Stimulated activated CD4-positive, alpha-beta T cell treated with anti-CD3 and anti-CD28 coated beads, Interleukin-12 subunit alpha, Interleukin-12 subunit beta, amount 100 ng/mL, for 4 hours (primary cell): ENCODE measurements at places on chromosomes 7 and 10.

GRCh38 chr10:124168581-124168980 is 75.2 kb upstream of the CHST15 start:
- no peak for DNase-seq

- no peak for DNase-seq
Observed at GRCh38 chr10:73141603-73142002, 26.2 kb downstream of the ECD start.

- peak; percentile 32 for DNase-seq
Observed at GRCh38 chr10:96370584-96371157, 11.9 kb upstream of the OPALIN start.

DNA sequence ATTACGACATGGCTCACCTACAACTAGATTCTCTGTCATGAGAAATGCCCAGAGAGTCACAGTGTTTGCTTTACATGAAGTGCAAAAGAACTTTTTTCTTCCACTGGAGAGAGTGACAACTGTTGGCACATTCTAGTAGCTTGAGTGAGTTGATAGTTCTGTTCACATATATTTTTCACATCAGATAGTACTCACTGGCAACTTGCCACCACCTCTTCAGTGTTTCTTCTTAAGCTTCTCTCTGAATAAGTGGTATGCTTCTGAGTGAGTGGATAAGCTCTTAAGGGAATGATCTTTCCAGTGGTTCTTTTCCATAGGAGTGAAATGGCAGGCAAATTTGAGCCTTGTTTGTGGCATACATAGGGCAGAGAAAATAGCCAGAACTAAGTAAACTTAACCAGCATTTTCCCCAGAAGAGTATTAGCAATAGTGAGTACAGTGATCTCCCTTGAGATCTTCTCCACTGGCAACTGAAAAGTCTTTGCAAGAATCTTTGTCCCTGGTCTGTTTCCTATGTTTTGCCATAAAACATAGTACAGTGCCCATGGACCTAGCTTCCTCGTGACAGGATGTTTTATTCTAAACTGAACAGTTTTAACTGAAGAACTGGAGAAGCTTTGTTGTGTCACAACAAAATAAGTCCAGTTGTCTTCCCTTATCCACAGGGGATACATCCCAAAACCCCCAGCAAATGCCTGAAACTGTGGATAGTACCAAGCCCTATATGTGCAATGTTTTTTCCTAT is 125.4 kb upstream of the CDK13 start:
- DNase-seq: no peak

DNA sequence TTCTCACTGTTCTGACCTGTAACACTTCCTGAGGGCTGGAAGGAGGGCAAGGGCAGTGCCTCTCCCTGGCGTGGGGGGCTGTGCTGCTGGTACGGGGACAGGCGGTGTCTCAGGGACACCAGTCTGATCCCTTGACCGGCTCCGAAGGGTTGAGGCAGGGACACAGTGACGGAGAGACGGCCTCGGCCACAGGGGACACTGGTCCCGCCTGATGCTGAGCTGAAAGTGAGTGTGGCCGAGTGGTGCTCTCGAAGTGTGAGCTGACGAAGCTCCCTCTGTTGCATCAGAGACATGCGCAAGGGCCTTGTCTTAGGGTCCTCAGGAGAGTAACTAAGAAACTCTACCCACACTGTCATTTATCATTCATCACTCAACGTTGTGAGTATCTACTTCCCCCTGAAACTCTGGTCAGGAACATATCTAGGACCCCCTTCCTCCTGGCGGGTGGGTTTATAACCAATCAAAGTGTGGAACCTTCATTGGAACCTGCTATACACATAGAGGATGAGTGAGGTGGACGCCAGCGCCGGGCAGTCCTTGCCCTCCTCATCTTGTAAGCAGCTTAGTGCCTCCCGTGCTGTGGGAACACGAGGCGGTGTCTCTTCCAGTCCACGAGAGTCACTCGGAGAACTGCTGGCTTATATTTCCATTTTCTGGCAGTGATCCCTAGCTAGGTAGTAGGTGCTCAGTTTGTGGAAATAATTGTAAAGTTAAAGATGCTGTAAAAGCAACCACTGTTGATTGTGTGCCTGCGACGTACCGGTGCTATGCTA is 283.1 kb downstream of the DNAJB6 start:
- no peak for DNase-seq

- no peak for DNase-seq
Observed at GRCh38 chr10:45353186-45353585, 20.8 kb upstream of the ALOX5 start.

GRCh38 chr10:5159126-5159525 is 25.8 kb downstream of the AKR1C8 start:
- DNase-seq: no peak

DNA sequence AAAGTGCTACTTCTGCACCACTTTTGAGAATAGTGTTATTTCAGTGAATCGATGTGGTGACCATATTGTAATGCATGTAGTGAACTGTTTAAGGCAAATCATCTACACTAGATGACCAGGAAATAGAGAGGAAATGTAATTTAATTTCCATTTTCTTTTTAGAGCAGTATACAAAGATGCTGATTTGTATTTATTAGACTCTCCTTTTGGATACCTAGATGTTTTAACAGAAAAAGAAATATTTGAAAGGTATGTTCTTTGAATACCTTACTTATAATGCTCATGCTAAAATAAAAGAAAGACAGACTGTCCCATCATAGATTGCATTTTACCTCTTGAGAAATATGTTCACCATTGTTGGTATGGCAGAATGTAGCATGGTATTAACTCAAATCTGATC is 110.4 kb downstream of the CFTR start:
- DNase-seq: no peak

DNA sequence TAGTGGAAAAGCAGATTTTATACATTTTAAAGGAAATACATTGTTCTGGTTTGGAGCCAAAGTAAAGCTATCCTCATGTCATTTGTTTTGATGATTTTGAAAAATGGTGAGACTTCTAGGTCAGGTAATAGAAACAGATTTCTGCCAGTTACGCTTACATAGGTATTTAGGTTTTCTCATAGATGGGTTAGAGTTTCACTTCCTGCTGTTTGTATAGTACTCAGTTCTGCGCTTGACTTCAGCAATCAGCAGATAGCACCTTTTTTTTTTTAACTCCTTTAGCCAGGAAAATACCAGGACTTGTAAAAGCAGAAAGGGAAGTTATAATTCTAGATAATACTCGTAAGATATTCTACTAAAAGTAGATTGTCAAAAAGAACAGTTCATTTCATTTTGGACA is 209.8 kb upstream of the POM121L12 start:
- DNase-seq: no peak

DNA sequence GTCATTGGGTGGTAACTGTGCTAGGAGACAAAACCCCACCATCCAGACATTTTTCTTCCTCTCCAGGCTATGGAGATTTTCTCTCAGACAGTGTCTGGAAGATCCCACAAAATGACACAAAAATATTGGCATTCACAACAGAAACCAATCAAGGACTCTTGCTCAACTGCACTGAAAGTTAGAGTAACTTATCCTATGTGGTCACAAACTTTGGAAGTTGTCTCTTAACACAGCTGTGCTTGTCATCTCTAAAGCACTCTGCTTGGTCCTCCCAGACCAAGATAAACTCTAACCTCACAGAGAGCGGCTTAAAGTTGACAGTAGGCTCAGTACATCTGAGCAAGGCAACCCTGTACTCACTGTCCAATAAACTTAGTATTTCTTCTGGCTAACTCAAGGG is 74.9 kb downstream of the AKR1C4 start:
- DNase-seq: no peak

- DNase-seq: no peak
Observed at GRCh38 chr7:72785166-72785955, 42.6 kb downstream of the TYW1B start.

GRCh38 chr7:52764492-52765169 is 270.8 kb upstream of the POM121L12 start:
- DNase-seq: no peak

- DNase-seq: no peak
Observed at GRCh38 chr7:149873970-149874643, 338 bp downstream of the ATP6V0E2 start.

GRCh38 chr7:19322002-19322401 is 176.8 kb upstream of the FERD3L start:
- no peak for DNase-seq

- DNase-seq: no peak
Observed at GRCh38 chr10:109475711-109476421, 447.4 kb downstream of the XPNPEP1 start.

- DNase-seq: no peak
Observed at GRCh38 chr10:124496150-124496549, 34.5 kb downstream of the LHPP start.

- no peak for DNase-seq
Observed at GRCh38 chr10:51273574-51273973, 199.3 kb downstream of the PRKG1 start.

- DNase-seq: no peak
Observed at GRCh38 chr7:158133515-158134271, 453.9 kb downstream of the PTPRN2 start.

DNA sequence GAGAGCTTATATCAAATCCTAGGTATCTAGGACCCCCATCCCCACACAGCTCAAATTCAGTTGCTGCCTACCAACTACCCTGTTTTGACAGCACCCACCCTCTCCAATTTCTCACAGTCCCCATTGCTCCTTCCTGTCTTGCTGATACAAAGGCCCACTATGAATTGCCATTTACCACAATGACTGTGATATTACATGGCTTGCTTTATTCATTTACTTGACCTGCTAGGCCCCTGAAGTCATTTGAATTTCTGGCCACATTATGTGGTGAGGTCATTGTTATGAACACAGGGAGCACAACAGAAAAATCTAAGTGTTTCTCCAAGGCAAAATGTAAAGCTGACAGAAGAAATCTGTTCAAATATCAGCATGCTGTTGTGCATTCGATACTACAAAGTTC is 101.4 kb downstream of the PPP1R17 start:
- no peak for DNase-seq

- peak; percentile 26 for DNase-seq
Observed at GRCh38 chr10:27223964-27224363, 16.6 kb downstream of the ACBD5 start.

DNA sequence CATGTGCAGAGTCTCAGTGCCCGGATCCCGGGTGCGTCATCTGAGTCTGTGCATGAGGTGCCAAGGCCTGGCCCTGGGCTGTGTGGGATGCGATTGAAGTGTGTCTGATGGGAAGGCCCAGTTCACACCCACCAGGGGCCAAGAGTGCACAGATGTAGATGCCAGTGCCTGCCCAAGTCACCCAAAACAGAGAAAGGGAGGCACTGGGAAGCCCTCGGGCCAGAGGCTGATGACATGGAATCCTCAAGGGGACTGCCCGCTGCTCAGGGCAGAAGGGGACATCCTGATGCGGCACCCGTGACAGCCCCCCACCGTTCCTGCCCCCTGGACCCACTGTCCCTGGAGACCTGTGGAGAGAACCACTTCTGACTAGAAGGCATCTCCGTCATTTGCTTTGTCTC is 72.2 kb upstream of the ZNF479 start:
- no peak for DNase-seq

DNA sequence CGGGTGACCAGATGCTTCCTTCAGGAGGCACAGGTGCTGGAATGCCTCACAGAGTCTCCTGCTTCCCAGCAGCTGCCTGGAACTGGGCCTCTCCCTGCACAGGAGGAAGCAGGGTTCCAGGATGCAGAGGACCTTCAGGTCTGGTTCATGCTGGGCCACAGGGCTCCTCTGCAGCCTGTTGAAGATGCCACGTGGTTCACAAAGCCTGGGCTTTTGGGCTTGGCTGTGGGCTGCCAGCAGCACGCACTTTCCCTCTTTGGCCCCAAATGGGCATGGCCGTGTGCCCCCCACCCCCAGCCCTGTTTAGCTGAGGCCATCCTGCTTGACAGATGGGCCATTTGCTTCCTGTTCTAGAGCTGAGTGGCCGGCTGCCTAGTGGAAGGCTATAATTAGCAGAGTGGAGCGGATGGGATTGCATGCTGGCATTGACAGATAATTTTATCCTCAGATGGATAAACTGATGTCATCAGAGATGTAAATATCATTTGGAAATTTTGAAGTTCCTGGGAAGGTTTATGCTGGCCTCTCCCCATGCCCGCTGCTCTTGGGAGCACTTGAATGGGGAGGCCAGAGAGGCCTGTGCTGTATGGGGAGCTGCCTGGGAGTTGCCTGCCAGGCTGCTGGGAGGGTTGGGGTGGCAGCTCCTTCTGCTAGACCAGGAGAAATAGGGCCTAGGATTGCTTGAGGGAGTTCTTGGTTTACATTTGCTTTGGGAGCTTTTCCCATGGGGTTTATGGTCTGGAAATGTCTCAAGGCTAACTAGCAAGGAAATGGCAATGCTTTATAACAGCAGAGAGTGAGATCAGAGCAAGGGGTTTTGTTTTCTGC is 28.2 kb downstream of the TSPAN15 start:
- no peak for DNase-seq

- DNase-seq: no peak
Observed at GRCh38 chr7:15370441-15370840, 191.4 kb downstream of the AGMO start.

GRCh38 chr7:76257973-76258372 is 44.5 kb upstream of the HSPB1 start:
- no peak for DNase-seq

DNA sequence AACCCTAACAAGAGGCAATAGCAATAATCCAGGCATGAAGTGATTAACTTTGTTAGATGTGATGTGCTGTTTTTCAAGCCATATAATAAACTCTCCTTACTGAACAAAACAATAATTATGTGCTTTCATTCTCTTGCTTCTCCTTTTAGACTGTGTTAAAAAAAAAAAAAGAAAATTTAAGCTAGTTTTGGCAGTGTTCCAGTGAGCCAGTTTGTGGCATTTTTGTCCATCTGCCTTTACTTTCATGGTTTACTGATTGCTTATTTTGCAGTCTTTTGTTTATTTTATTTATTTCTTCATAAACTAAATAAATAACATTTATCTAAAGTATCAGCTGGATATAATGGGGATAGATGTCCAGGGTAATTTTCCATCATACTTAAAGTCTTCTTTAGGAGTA is 625.3 kb downstream of the CNTNAP2 start:
- DNase-seq: no peak

GRCh38 chr10:119087271-119087882 is 6.8 kb upstream of the EIF3A start:
- no peak for DNase-seq

GRCh38 chr7:77456696-77457095 is 40.5 kb upstream of the GSAP start:
- no peak for DNase-seq

DNA sequence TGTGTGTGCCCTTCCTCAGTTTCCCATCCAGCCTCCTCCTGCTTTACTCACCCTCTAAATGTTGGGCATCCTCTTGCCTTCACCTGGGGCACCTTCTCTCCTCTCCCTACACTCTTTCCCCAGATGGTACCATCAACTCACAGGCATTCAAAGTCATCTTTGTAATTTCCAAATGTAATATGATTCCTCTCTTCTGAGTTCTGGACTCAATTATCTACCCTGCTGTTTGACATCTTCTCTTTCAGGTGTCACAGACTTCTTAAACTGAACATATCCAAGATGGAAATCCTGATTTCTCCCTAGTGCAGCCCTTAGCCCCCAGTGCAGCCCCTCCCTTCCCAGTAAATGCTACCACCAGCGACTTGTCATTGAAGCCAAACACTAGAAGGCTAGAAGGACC is 422.8 kb downstream of the KCNMA1 start:
- no peak for DNase-seq

GRCh38 chr10:81871558-81871957 is 3.4 kb upstream of the NRG3 start:
- DNase-seq: no peak

GRCh38 chr10:125462845-125463244 is 220.1 kb downstream of the TEX36 start:
- DNase-seq: no peak
